ENCODE measurements at places on chromosomes 2 and 18.

DNA sequence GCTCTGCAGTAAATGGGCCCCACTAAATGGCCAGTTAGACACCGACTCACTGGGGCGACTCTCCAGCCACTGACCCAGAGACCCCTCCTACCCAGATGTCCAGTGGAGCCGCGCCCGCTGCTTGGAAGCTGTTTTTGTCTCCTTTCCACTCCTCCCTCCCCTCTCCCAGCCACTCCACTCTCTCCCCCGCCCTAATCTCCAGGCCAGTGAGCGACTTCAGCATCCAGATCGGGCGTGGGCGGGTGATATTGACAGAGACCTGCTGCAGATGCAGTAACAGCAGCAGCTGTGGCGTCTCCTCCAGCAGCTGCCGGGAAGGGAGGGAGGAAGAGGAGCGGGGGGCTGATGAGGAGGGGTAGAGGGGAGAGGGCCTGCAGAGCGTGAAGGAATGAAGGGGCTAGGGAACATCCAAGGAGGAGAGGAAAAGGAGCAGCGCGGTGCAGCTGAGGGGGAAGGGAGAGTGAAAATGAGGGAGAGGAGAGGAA lies at the start of gene SCN7A:
TSS of gene SCN7A (minus strand) at position 110 of the 485 bp plus-strand sequence. CDS start 16,553 bp downstream, outside the sequence.
- peak; percentile 26 for DNase-seq

- peak; percentile 85 for DNase-seq
Observed at GRCh38 chr2:200454927-200455801, 54.7 kb downstream of the KCTD18 start.

GRCh38 chr2:1949265-1949664 lies 204.9 kb upstream of the PXDN start:
- no peak for DNase-seq

- DNase-seq = peak; percentile 48
Observed at GRCh38 chr2:60515721-60516226, 37.7 kb downstream of the BCL11A start.

GRCh38 chr2:47530105-47530760 lies 127.3 kb downstream of the MSH2 start:
- DNase-seq = no peak

Measured in ELR (cell line).